Foreskin fibroblast (primary cell): ENCODE measurements at places on chromosomes 12 and 14.
A peak's percentile ranks its signal among the peaks of the same experiment; 100 is the strongest.

DNA sequence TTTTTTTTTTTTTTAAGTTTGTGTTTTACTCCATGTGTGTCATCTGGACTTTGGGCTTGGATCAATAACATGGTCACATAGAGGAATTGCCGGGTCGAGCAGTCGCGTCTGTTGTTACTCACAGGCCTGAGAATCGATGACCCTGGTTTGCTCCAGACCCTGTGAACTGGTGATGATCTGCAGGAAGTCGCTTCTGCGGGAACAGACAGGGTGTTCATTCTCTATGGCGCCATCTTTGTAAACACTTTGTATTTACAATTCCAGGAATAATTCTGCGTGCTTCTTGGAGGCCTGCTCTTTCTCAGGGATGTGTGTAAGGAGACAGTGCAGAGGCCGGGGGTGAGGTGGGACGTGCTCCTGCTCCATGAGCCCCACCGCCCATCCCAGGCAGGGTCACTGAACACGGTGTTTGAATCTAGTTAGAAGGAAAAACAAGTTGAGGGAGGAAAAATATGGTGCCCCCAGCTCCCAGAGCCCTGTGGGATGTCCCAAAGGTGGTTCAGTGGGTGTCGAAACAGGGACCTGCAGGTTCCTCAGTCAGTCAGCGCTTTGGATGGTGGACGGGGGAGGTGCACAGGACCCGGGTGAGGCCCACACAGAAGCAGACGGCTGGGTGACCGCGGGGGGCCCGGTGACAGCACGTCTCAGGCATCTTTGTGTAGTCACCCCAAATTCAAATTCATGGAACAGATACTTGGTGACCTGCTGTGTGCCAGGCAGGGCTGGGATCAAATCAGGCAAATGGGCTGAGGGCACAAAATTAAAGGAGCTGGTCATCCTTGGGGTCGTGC lies 58.8 kb downstream of the ADGRD1 start:
- DNase-seq: no peak

GRCh38 chr12:117481470-117481869 lies 120.0 kb upstream of the NOS1 start:
- DNase-seq: no peak

GRCh38 chr14:105987563-105987962 lies 461.2 kb downstream of the TMEM121 start:
- DNase-seq: no peak

DNA sequence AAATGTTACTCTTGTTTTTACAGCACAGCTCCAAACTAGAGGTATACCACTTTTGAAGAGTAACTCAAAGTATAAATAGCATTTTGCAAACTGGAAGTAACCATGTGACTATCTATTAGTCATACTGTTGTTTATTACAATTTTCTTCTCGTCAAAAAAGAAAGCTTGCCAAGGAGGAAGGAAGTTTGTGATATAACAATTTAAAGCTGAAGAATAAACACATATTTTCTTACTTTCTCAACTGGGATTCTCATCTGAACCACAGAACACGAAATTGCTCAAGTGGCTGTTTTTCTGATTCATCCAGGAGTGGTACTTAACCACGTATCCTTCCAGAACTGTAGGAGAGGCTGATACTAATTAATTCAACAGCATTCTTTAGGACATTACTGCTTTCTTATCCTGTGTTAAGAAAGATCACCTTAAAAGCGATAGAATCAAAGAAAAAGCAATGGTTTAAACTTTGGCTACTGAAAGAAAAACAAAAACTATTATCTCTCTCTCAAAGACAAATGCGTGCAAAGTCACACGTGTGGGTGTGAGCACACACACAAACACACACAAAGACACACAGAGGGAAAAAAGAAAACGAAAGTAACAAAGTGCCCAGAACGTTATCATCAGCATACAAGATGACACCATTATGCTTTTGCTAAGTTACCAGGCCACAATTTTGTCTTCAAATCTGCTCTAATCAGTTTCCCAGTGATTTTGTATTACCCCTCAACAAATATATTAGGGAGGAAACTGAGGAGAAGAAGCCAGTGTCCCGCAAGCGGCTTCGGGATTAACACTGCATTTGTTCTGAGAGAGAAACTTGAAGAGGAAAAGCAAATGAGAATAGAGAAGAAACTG lies at the start of gene CLEC2B:
Gene CLEC2B (minus strand): TSS at position 48 of the 855 bp plus-strand sequence.
- peak; percentile 73 for DNase-seq

- DNase-seq: no peak
These were observed 160.4 kb downstream of the TBX5 start for GRCh38 chr12:114245555-114245954.

DNA sequence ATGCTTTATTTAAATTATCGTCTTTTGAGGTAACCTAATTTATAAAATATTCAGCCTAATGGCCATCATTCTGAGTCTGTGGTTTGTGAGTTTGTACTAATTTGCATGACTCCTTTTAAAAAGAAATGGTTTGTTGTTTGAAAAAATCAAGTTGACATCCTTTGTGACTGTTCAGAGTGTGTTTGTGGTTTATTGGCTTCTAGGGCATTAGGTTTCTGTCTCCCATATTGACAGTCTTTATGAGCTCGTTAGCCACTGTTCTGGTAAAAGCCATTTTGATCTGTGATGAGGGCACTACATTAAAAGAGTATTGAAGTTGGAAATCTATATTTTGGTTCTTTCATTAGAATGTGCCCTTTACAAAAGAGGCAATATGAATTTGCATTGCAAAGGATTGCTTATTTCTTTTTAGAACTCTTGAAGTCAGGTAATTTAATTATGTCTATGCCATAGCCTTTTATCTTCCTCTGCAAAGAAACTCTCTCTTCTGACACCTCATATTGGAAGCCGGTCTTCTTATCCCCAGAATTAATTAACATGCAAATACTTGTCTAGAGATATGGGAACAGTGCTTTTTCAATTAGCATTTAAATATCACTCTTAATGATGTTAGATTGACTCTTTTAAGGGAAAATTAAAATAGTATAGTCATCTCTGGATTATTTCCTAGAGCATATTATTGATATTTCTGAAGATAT lies 95.0 kb downstream of the CRADD start:
- DNase-seq: no peak

GRCh38 chr12:112166051-112167015 lies 41.0 kb downstream of the TRAFD1 start:
- no peak for DNase-seq

DNA sequence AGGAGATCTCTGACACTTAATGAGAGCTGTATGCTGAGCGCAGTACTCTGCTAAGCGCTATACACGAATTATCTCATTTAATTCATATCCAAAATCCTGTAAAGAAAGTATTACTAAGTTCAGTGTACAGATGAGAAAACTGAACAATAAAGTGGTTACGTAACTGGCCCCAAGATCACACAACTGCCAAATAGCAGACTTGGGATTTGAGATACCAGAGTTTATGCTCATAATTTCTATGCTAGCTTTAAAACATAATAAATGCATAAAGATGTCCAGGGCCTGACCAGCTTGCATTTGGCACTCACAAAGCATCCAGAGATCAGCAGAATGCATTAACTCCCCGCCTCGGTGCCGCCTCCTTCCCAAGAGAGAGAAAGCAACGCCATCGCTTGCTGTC lies 83.2 kb upstream of the PWP1 start:
- DNase-seq: no peak

DNA sequence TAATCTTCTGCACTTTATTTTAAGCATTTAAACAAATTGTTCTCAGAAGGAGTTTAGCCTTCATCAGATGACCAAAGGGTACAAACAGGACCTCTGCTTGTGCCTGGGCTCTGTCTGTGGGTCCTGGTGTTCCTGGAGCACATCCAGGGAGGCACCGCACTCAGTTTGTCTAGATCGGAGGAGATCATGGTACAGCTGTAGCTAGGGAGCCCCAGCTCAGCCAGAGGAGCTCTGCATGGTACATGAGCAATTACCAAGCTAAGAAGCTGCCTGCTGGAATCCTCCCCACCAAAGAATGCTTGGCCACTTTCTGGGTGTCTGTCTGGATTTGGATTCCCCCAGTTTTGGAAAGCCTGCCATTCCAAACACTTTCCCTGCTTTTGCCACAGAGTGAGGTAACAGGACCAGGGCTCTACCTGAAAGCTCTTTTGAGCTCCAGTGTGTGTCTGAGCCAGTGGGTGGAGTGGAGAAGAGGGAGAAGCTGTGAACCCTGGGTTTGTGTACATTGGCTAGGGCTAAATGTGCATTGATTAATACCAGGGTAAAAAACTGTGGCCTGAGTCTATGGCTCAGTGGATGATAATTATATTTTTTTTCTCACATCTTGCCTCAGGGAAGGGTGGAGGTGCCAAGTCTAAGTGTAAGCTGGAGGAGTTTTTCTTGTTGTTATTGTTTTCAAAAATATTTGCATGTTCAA lies 163.7 kb upstream of the IGF1 start:
- DNase-seq: no peak

DNA sequence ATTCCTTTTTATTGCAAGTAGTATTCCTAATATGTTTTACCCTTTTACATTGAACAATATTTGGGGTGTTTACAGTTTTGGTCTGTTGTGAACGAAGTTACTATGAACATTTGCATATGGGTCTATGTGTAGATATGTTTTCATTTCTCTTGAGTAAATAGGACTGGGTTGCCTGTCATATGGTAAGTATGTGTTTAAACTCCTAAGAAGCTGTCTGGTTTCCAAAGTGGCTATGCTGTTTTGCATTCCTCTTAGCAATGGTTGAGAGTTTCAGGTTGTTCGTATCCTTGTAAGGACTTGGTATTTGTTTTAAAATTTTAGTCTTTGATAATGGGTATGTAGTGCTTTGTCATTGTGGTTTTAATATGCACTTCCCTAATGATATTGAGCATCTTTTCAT lies 6.3 kb downstream of the METAP2 start:
- peak; percentile 14 for DNase-seq

DNA sequence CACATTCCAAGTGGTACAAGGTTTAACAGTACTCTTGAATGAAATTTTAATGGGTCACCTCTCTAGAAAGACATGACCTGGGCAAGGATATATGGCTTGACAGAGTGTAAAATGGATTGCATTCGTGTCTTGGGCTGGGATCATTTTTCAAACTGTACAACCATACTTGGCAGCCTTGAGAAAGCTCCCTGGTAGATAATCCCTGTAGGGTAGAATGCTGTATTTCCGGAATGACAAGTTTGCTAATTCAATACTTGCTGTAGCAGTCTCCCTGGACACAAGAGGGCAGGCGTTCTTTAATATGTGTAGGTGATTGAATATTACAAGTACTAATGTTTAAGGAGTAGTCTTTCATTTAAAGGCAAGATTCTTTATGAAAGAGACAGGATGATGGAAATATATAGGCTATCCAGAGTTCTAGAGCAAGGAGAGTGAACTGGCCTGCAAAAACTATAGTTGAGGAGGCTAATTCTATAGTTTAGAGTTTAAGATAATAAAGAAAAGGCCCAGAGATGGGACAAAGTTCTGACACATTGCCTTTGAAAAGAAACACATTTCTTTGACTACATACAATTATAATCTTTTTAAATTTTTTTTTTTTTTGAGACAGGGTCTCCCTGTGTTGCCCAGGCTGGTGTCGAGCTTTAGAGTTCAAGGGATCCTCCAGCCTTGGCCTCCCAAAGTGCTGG lies 53.4 kb downstream of the PLBD1 start:
- peak; percentile 6 for DNase-seq

- DNase-seq: peak; percentile 95
These were observed 130.7 kb upstream of the HIF1A start for GRCh38 chr14:61564618-61565091.

DNA sequence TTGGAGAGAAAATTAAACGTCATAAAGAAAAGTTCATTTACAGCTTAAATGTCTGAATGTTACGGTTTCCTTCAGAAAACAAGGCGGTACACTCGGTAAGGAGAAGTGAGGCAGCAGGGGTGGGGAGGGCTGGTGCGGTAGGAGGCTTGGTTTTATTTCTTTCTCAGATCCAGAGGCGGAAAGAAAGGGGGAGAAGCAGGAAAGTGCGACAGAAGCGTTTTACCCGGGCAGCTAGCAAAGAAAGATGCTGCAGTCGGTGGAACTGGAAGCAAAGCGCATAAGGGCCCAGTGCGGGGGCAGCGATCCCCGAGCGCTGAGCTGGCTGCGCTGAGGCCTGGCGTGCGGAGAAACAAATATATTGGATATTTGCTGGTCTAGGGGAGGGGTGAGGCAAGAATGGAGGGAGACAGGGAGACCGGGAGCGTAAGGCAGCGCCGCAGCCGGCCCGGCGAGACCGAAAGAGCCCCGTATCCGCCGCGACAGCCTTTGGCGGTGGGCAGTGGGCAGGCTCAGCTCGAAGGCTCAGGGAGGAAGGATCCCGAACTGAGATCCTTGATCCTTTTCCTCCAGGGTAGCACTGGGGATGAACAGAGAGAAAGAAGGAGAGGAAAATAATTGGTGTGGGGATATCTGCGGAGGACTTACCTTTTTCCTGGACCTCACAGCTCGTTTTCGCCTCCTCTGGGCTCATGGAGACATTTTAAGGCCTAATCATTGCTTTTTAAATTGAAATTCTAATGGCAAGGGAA lies 6.4 kb upstream of the HOXC11 start:
- peak; percentile 60 for DNase-seq

- no peak for DNase-seq
These were observed 449.4 kb upstream of the OR4E1 start for GRCh38 chr14:22122829-22123560.

DNA sequence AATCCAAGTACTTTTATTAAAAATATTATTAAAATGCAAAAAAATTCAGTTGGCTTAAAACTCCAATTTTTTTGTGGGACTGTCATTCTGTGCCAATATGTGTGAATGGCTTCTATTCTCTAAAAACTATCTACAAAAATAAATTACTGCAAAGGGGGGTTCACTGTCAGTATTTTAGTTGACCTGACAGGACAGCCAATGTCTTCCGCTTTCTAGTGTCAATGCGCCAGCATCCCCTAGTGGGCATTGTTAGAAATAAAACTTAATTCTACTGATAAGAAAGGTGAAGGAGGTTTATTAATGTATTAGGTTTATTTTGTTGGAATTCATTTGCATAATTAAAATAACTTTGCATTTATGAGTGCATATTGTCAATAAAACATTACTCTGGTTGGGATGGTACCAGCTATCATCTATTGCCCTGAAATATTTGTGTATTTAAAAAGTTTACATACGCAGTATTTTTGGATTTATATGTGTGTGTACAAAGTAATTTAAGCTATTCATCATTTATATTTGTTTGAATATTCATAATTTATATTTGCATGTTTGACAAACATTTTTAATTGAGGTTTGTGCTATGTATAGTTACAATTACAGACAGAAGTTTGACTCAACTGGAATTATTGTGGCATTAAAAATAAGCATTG lies 527.2 kb downstream of the FLRT2 start:
- no peak for DNase-seq

- DNase-seq: no peak
These were observed 4.0 kb downstream of the SRGAP1 start for GRCh38 chr12:63848450-63848849.

GRCh38 chr12:122076743-122077495 lies 1.6 kb upstream of the MLXIP start:
- no peak for DNase-seq

DNA sequence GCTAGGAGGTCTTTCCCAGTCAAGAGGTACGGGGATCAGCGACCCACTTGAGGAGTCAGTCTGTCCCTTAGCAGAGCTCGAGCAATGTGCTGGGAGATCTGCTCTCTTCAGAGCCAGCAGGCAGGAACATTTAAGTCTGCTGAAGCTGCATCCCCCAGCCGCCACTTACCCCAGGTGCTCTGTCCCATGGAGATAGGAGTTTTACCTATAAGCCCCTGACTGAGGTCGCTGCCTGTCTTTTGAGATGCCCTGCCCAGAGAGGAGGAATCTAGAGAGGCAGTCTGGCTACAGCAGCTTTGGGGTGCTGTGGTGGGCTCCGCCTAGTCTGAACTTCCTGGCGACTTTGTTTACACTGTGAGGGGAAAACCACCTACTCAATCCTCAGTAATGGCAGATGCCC lies 874.9 kb upstream of the FLRT2 start:
- no peak for DNase-seq
